Omental fat pad (tissue), 4 donors: ENCODE measurements at places on chromosomes 5 and 9. TPM values are rescaled to one million over a fixed set of nuclear protein-coding genes. Genes with fewer than 3 reads are reported as not detected.

GRCh38 chr5:91301106-91301846 is 81.8 kb downstream of the ARRDC3 start:
- DNase-seq: no peak

DNA sequence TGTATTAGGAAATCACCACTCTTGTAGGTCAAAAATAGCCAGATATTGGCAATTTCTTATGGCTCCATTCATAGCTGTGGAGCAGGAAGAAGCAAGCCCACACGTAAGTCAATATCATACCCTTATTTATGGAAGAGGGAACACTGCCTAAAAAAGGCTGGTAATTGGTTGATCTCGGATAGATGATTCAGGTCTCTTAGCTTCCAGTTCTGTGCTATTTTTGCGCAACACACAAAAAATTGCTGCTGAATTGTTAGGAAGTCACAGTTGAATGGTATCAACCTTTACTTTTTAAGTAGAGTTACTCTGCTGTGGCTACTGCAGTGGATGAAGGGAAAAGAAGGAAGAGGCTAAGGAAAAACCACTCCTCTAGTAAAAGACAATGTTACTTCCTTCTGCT is 168.8 kb downstream of the ARHGAP26 start:
- DNase-seq: no peak

DNA sequence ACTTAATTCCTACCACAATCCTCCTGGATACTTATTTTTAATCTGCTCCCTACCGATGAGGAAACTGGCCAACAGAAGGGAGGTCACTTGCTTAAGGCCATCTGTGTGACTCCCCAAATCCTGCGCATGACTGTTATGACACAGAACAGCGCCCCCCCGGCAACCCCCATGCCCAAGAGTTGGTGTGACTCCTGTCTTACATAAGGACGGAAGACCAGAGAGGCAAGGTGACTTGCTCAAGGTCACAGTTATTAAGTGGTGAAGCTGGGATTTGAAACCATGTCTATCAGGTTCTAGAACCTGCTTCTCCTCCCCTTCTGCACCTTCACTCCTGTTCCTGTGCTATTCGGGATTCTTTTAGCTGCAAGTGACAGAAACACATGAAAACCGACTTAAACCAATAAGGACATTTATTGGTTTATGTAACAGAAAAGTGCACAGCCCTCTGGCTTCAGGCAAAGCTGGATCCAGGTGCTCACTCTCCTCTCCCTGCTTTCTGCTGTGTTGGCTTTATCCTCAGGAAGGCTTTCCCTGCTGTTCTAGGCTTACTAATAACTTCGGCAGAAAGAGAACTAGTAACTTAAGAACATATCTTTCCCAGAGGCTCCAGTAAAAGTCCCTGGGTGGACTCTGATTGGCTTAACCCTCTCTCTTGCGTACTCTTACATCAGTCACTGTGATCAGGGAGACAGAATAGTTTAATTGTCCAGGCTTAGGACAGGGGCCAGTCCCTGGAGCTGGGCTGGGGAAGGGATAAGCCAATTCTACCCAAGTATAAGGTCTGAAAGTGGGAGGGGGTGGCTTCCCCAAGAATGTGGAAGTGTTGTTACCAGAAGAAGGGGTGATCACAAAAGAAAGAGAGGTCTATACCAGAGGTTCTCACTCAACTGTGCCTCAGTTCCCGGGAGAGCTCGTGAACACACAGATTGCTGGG is 43.7 kb downstream of the FGF18 start:
- no peak for DNase-seq

GRCh38 chr5:77239126-77239741 is 28.8 kb downstream of the PDE8B start:
- no peak for DNase-seq

DNA sequence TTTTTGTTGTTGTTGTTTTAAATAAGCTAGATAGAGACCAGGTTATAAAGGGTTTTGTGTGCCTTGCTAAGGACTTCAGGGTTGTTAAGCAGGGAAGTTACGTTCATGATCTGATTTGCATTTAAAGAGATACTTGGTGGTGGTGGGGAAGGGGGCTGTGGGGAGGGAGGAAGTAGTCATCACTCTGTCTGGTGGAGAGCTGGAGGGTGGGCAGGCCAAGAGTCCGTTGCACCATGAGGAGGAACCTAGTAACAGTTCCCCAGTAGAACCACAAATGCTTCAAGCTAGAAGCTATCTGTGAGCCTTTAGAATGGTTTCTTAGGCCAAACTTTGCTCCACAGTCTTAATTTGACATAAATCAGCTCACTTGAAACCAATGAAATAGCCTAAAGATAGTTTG is 18.7 kb upstream of the ROPN1L start:
- DNase-seq: no peak

DNA sequence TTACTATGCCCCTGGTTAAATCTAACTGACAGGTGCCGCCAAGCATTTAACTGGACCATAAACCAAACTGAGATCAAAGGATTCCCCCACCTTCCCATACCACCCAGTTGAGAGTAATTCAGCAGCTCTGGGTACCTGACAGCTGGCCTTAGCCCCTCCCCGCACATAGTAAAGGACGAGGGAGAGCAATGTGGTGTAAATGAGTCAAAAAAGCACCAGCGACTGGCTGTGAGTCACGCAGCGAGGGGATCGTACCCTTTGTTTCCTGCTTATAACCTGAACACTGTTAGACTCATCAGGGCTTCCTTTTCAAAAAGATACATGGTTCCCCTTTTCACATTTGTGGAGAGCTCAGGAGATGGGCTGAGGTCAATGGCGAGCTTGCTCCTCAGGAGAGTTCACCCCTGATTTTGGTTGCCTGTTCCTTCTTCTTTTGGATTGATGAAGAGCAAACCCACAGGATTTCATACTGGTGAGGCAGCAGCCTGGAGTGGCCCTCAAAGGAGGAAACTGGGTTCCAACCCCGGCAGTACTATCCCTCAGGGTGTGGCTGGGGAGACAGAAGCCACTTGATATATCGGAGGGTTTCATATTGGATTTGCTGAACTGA is 71.5 kb downstream of the ANKRD33B start:
- no peak for DNase-seq

DNA sequence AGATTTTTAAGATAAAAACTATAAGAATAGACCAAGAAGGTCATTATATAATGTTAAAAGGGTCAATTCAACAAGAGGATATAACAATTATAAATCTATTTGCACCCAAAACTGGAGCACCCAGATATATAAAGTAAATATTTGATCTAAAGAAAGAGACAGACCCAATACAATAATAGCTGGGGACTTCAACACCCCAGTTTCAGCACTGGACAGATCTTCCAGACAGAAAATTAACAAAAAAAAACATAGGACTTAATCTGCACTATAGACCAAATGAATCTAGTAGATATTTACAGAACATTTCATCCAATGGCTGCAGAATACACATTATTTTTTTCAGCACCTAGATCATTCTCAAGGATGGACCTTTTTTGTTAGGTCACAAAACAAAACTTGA is 331.9 kb downstream of the SPOCK1 start:
- no peak for DNase-seq

DNA sequence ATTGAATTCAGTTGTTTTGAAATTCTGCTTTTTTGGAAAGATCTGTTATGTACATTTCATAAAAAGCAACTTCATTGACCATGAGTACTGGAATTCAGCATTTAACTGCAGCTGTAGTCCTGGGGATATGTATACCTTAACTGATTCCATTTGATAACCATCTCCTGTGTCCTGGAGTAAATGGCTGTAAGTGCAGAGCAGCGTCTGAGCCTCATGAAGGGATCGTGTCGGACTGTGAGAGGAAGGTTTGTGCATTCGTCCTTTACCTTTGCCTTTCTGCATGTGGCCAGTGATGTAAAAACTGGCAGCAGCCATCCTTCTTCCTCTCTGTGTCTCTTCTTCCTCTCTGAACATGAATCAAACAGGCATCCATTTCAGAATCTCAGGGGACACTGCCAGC is 287.2 kb downstream of the FANCC start:
- DNase-seq: no peak

GRCh38 chr9:133994353-133995011 is 2.4 kb upstream of the VAV2 start:
- peak; percentile 74 for DNase-seq

GRCh38 chr9:126849591-126850225 is 10.7 kb upstream of the ZBTB34 start:
- DNase-seq: no peak

GRCh38 chr5:151083081-151083676 is 2.3 kb upstream of the TNIP1 start:
- no peak for DNase-seq

DNA sequence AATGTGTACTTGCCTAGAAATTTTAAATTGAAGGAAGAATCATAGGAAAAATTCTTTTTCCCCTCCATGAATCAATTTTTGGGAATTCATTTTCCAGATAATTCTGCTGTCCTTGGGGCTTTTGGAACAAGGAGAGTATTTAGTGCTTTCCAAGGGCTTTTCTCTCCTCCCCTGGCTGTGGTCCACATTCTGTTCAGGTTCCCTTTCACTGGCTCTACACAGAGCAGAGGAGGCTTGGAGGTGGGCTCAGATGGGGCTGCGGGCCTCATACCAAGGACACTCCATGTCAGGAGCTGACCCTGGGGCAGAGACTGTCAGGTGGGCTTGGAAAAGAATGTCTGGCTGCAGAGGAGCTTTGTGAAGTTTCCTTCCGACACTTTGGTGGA is 128.1 kb downstream of the GADD45G start:
- DNase-seq: no peak

DNA sequence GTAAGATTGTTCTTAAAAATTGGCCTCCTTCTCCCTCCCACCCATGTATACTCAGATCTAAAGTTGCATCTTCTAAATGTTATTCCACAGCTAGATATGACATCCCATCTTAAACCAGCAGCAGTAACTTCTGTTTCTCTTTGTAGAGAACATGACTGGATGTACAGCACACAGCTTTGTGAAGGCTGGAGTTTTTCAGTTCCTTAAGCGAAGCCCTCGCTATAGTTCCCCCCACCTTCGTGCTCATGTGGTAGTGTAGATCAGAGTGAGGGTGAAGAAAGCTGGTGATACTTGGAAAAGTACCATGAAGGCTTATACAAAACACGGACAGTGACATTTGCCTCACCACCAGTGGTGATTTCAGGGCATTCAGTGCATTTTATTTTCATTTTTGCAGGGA is 137.5 kb downstream of the MAT2B start:
- DNase-seq: no peak

- no peak for DNase-seq
Observed at GRCh38 chr5:130189961-130190360, 285.7 kb downstream of the CHSY3 start.

DNA sequence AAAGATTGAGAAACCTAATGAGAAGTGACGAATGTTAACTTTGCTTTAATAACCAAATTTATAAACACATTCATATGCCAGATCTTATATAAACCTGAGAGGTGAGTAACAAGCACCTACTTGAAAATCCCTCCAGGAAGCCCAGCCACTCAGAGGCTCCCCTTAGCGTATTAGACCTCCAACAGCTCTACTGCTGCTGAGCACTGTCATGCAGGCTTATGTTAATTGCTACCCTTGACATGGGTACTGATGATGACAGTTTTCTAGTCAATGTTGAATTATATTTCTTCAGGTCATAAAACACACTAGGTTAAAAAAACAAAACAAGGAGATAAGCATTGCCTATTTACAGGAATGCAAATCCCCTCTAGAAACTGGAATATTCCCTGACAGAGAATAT is 161.2 kb downstream of the MPDZ start:
- DNase-seq: no peak

The NMUR2 gene
- total RNA-seq: not detected

The FOXD4 gene
- not detected for total RNA-seq

The APBA1 gene
- total RNA-seq: 11.8 TPM

The GRXCR2 gene
- not detected for total RNA-seq

The TICAM2 gene
- 1.2 TPM for total RNA-seq

The GPR151 gene
- total RNA-seq: not detected

The CYLC2 gene
- not detected for total RNA-seq
